ENCODE measurements at places on chromosomes 12 and 14.

DNA sequence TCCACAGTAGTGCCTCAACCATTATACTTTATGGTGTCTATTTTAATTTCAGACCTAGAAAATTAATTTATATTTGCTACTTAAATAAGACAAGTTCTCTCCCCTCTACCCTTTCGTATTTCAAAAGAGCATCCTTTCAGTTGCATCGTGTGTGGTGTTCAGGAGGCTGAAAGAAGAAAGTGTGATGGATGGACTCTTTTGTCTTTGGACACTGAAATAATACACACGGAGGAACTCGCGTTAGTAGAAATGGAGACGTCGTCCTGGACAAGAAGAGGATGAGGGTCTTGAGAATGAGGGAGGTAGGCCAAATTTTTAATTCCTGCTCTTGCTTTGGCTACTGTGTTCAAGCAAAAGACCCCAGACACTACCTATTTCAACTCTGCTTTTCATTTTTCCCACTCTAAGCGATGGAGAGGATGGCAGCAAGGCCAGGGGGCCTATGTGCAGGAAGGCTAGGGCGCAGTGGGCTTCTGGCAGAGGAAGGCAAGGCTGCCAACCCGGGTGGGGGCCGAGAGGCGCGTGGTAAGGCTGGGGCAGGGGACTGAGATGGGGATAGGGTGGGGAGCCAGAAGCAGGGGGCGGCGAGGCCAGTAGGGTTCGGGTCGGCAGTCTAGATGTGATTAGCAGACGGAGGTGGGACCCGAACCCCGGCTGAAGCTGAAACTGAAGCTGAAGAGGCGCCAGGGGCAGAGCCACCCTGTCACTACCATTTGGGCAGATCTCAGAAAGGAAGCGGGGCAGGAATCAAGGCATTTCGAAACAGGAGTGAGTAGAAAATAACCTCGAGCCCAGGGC lies 722 bp downstream of the TMED8 start:
- peak; percentile 73 for DNase-seq

- no peak for DNase-seq
These were observed 35.9 kb upstream of the TMTC2 start for GRCh38 chr12:82650627-82651337.

GRCh38 chr14:68047906-68048305 lies 228.3 kb downstream of the RAD51B start:
- DNase-seq: no peak

GRCh38 chr14:51715742-51716141 lies 64.0 kb downstream of the FRMD6 start:
- DNase-seq: no peak

DNA sequence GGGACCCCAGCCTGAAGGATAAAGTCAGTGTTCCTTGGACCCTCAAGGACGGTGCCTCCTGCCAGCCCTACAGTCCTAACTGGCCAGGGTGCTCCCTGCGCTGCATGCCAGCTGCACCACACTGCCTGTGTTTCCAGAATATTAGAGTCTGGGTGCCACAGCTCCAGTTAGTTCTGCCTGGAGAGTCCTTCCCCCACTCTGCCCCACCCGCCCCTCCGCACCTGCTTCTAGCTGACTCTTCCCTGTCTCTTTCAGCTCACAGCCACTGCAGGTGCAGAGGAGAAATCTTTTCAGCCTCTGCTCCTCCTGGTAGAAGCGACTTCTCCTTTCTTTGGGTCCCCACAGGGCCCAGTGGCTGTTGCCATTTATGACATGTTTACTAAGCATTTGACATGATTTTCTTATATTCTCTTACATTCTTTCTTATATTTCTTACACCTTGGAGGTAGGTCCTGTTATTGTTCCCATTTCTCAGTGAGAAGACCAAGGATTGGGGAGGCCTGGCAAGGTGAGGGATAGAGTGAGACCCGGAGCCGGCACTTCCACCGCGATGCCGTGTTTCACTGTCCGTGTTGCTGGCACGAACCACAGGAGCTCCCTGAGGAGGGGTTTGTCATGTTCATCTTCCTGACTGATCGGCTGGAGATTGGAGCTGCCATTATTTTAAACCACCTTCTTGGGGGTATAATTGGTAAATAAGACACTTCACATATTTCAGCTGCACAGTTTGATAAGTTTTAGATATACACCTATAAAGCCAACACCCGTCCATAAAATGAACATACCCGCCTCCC lies 29.4 kb downstream of the SYNE3 start:
- no peak for DNase-seq

GRCh38 chr12:130952171-130952954 lies 1.3 kb upstream of the ADGRD1 start:
- no peak for DNase-seq

GRCh38 chr12:102022286-102022685 lies 39.5 kb downstream of the WASHC3 start:
- DNase-seq: no peak

GRCh38 chr14:75344411-75344810 lies 65.8 kb downstream of the FOS start:
- DNase-seq: no peak

DNA sequence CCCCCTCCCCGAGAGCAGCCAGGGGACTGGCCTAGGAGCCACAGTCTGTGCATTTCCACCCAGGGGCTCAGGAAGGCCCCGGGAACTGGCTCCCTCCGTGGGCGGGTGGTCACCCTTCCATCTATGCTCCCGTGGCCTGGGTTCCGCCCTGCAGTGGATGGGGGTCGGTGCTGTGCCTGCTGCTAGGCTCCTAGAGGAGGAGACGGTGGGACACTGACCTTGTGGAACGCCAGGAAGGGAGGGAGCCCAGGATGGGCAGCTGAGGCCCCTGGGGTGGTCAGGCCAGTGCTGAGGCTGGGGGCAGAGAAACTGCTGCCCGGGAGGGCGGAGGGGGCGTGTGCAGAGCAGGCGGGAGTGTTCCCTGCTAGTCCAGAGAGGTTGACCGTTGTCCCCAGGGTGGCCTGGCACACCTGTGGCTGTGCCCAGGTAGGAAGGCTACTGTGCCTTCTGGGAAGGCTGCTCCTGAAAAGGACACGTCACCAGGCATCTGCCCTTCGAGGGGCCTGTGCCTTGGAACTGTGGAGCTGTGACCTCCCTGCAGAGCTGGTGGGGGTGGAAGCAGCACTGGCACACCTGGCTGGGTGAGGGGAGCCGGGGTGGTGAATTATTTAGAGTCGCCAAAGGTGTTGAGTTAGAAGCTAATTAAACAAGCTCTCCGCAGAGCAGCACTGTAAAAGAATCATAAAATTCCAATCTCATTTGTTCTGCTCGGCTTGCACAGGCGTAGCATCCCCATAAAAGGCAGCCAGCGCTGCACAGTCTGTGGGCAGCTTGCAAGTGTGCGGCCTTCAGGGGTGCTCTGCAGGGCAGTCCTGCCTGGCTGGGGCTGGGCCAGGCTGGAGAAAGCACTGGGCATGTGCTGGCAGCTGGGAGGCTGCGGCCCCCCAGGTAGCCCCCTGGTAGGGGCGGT lies 145.1 kb downstream of the KIF26A start:
- DNase-seq: peak; percentile 50

DNA sequence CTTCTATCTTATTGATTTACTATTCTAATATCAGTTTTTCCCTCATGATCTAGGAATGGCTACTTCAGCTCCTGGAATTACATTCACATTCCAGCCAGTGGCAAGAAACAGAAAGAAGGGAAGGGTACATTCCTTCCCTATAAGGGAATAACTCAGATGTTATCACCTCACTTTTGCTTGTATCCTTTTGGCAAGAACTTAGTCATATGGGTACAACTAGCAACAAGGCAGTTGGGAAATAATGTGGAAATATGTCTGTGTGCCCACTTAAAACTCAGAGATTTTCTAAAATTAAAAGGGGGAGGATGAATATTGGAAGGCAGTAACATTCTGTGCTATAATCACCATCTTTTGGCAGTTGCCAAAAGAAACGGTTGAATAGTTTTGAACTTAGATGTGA lies 85.6 kb downstream of the MSRB3 start:
- no peak for DNase-seq

DNA sequence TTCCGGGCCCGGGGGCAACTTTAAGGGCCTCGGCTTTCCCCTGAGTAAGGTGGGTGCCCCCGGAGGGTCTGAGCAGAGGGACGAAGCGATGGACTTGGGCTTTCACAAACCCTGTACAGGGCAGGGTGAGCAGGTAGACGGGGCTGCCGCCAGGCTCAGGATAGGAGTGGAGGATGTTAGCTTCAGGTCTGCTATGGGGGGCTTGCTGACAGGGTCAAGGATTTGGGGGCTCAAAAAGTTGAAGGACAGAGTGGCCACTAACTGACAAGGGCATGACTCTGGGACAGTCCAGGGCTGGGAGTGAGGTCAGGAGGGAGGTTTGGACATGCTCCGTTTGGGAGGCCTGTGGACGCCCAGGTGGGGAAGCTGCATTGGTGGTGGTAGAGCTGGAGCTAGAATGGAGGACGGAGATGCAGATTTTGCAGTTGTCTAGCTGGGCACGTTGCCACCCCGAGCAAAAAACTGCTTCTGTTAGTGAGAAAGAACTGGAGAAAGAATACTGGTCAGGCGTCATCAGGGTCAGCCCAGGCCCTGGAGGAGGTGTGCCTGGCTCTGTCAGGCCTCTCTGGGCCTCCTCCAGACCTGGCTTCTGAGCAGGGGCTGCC lies 113.3 kb downstream of the ADGRD1 start:
- peak; percentile 68 for DNase-seq

DNA sequence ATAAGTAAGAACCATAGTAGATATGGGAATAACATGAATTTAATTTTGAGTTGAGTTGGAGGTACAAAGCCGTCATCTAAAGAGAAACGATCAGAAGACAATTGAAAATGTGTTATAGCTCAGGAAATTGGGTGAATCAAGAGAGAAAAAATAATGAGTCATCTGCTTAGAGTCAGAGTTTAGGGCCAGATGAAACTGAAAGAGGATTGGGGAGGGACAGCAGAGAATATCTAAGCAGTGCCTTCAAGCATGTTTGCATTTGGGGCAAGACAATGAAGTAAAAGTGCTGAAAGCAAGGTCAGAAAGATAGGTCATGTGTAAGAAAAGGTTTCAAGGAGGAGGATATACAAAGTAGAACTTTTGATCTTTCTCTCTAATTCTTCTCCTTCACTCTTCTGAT lies 49.4 kb downstream of the SLC15A5 start:
- DNase-seq: no peak

Measured in Right ventricle myocardium inferior (tissue), 1 donor.